Inflammatory macrophage (primary cell): ENCODE measurements at places on chromosomes 5 and 9.

DNA sequence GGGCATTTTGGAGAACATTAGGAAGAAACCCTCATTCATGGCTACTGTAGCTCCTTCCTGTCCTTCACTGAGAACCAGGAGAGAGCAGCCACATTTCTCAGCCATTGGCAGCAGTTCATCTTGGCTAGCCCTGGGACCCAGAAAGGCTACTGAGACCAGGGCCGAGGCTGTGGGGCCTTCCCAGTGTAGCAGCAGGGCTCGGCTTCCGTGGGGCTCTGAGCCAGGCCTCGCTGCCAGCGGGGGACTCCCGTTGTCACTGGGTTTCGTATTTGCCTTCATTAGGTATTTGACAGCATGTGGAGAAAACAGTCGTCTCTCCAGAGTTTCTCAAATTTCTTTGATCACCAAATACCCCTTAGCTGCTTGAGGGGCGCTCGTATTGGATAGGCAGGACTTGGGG is 37.3 kb upstream of the PRDM12 start:
- no peak for DNase-seq

DNA sequence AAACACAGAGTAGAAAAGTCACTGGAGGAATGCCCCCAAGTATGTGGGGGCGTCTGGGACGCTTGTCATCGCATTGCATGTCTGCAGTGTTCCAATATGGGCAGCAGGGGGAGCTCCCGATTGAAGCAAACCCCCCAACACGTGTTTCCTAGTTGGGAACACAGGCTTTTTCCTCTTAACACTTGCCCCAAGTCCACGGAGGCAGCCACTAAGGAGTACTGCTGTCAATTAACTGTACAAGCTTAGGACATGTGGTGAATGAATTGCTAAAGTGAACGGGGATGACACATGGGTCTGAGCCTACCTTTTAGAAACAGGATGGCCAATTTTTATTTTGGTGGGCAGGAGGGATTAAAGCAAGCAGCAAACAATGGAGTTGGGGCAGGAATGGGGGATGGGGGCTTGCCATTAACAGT is 2.2 kb downstream of the GABRB2 start:
- DNase-seq = peak; percentile 41

GRCh38 chr5:137128012-137128411 is 371.1 kb downstream of the SPOCK1 start:
- DNase-seq = no peak

GRCh38 chr9:126790561-126790960 is 14.3 kb upstream of the ZBTB43 start:
- no peak for DNase-seq

GRCh38 chr5:36099748-36100147 is 33.1 kb upstream of the UGT3A2 start:
- DNase-seq = no peak

DNA sequence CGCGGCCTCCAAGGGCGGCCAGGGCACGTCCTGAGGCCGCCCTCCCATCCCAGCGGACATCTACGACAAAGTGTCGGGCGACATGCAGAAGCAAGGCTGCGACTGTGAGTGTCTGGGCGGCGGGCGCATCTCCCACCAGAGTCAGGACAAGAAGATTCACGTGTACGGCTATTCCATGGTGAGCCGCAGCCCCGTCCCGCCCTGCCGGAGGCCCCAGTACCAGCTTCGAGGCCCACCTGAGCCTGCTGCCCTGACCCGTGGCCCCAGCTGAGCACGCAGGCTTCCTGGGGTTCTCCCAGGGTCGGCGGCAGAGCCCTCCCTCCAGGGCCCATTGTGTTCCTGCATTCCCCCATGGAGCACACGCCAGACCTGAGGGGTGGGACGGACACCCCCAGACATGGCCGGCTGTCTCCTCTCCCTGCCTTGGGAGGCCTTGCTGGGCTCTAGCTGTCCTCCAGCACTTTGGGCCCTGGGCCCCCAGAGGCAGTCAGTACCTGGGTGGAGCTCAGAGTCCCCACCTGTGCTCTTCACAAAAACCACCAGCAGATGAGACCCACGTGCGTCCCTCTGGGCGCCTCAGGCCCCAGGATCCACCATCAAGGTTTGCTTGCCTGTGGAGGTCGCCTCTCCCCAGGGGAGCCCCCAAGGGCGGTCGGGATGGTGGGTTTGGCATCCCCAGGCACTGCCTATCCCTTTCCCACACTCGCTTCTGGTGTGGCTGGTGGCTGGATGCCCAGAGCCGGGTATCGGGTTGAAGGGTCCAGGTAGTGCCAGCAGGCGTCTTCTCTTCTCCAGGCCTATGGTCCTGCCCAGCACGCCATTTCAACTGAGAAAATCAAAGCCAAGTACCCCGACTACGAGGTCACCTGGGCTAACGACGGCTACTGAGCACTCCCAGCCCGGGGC is 1.0 kb downstream of the PHPT1 start:
- DNase-seq = no peak

- no peak for DNase-seq
Observed at GRCh38 chr5:37842048-37842447, 2.2 kb upstream of the GDNF start.

GRCh38 chr5:149765932-149766331 is 35.8 kb downstream of the PPARGC1B start:
- no peak for DNase-seq

DNA sequence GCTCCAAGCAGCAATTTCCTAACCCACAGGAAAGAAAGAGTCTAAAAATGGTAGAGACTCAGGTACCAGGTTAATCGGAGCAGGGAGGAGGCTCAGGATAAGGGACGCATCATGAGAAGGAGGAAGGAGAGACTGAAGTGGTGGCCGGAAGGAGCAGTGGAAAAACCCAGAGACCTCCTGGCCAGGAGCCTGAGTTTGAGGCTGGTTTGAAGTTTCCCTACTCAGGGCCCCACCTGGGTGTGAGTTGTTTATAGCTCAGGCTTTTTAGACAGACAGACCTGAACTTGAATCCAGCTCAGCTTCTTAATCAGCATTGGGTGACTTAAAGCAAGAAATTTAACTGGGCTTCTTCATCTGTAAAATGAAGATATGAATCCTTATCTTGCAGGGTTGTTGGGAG is 11.9 kb upstream of the AQP7 start:
- DNase-seq = no peak

DNA sequence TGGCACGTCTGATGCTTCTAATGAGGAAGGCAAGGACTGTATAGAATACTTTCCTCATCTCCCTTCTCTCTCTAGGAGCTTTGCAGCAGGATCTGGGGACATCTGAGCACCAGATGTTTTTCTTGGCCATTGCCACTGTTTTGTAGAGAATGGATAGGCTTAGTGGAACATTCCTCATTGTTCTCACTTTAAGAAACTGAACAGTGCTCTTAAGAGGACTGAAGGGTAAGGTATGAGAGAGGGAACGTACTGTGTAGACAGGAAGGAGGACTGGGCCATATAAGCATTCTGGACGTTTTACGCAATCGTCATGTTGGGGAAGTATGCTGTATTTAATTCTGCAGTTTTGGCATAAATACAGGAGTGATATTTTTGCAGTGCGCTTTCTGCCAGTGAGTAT is 70.6 kb downstream of the SMARCA2 start:
- no peak for DNase-seq

DNA sequence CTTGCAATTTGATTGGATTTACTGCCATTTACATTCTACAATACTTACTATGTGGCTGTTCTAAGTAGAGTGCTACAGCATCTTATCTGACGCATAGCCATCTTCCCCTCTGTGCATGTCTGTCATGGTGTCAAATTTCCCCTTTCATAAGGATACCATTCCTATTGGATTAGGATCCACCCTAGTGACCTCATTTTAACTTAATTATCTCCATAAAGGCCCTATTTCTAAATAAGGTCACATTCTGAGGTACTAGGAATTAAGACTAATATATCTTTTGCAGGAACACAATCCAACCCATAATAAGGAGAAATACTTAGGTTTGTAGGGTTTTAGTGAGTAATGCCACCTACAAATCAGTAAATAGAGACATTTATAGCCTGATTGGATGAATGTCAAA is 268.0 kb downstream of the ADAMTSL1 start:
- no peak for DNase-seq

DNA sequence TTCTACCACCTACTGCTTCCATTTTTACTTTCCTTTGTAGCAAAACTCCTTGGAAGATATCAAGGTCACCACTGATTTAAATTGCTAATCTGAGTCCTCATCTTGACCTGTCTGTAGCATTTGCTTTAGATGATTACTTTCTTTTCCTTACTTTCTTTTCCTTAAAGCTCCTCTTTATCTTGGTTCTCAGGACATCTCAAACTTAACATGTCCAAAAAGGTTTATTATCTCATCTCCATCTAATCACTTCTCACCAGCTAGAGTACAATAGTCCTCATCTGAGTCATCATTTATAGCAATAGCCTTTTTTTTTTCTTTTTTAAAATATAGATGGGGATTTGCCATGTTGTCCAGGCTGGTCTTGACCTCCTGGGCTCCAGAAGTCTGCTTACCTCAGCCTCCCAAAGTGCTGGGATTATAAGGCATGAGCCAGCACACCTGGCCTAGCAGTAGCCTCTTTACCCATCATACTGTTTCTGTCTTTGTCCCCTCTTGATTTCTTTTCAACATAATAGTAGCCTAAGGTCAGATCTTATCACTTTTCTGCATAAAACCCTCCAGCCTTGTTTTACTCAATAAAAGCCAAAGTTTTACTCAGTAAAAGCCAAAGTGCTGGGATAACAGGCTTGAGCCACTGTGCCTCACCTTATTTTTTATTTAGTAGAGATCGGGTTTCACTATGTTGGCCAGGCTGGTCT is 32.9 kb upstream of the GPR21 start:
- DNase-seq = no peak

DNA sequence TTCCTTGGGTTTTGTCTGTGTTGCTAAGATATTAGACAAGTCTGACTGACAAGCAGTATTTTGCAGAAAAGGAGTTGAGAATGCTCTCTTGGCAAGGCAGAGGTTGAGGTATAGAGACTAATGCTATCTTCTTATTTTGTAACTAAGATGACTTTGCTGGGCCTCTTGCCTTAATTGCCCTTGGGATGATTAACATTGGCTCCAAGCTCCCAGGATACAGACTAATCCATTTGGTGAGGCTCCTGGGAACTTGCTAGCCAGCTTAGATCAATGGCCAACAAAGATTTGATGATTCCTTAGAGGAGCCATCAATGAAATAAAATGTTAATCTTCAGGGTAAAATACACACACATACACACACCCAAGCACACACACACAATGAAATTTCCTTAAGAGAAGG is 28.7 kb upstream of the AP3B1 start:
- DNase-seq = no peak

DNA sequence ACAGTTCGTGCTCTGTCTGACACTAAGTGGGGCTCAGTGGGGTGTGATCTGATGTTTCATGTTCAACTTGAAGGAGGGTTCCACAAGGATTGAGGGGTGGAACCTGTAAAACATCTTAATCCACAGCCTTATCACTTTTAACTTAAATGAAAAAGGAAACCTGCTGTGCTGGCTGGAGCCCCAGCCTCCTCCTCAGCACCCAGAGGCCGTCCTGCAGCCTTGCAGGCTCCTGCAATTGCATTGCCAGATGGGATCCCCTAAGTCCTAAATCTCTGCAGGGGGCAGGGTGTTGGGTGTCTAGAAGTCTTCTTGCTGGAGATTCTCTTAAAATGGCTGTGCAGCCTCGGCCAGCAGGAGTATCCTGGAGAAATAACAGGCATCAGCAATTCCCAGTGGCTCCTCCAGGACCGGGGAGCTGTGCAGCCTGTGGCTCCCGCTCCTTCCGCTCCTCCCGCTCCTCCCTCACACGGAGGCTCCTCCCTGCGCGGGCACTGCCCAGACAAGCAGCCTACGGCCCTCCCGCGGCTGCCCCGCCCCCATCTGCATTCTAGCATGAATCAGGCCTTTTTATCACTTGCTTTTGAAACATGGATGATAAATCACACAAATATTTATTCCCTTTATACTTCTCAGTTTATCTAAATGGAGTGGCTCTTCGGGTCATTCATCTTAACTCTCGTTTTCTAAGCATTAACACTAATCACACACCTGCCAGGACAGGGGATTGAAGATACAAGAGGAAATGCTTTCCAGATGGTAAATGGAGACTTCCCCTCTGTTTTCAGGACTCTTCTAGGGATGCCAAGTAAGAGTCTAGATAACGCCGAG is 131.0 kb downstream of the ADAMTS16 start:
- DNase-seq = no peak

DNA sequence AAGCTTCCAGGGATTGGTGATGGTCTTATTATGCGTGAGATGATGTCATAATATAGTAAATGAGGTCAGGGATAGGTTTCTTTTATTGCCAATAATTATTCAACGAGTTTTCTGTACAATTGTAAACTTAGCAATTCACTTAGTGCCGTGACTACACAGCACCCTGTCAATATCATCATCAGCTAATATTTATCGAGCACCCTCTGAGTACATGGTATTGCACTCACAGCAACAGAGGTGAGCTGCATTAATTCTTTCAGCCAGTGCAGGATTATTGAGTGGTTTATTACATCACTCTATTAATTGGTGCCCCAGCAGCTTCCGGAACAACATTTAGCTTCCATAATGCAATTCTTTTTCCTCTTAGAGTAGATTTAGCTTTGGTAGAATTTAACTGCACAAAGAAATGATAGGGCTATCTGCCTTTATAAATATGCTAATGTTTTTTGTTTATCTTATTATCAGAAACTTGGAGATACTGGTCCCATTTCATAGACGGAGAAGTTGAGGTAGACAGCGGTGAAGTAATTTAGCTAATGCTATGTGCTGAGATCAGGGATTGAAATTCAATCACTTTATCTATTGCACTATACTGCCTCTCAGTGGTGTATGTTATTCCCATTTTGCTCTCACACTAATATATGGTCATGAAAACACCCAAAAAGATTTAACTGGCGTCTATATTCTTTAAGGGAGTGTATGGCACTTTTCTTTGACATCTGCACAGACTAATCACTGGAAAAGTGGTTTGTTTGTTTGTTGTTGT is 726.1 kb upstream of the WWC1 start:
- DNase-seq = no peak

DNA sequence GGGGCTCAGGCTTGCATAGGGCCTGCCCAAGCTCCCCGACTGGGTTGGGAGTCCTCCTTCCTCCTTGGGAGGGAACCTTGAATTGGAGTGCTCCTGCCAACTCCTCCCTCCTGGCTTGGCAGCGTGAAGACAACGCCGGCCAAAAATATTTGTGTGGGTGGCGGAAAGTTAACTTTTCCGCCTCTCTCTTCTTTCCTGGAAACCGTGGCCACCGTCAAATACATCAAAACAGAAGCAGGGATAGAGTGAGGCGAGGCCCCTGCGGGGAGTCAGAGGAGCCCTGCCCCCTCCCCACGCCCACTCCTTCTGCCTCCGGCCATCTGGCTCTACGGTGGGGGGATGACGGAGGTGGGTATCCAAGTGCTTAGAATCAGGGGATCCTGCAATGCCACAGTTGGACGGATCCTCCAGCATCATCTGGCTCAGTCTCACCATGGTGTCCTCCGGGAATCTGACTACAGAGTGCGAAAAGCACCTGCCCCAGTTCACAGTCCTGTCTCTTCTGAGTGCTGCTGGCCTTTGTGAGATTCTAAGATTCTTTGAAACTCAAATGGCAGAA is 25.2 kb upstream of the SYNPO start:
- no peak for DNase-seq
